ENCODE measurements at places on chromosomes 4 and X. TPM values are rescaled to one million over a fixed set of nuclear protein-coding genes. Genes with fewer than 3 reads are reported as not detected.

Gene CSN1S1
- total RNA-seq = not detected

Gene UGT2B17
- not detected for total RNA-seq

Gene ARL9
- 0.60 TPM for total RNA-seq

DNA sequence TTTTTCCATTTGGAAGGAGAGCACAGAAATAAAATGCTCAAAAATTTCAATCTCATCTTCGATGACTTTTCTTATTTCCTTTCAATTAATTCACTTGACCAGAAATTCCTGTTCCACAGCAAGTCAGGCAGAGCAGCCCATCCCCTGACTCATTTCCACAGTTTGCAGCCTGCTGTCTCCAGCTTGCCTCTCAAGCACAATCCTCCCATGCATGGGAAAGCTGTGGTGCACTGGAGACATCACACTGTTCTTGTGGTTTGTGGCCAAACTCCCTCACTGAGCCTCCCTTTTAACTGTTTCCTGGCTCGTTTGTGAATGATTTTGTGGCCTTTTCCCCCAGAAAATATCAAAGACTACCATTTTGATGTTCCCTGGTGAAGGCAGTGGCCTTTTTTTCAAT lies 114.0 kb upstream of the ENPEP start:
- H3K36me3 ChIP-seq = no peaks in the 10 kb centered on the region
- H3K4me1 ChIP-seq = no peaks in the 10 kb centered on the region
- H3K4me3 ChIP-seq = no peak overlapping the region
- no peaks in the 10 kb centered on the region for H3K27me3 ChIP-seq
- H3K27ac ChIP-seq = no peak overlapping the region

Gene CLGN
- 0.42 TPM for total RNA-seq
